GM12878 (cell line): ENCODE measurements at places on chromosomes 3 and 15. TPM values are rescaled to one million over a fixed set of nuclear protein-coding genes. Genes with fewer than 3 reads are reported as not detected.

DNA sequence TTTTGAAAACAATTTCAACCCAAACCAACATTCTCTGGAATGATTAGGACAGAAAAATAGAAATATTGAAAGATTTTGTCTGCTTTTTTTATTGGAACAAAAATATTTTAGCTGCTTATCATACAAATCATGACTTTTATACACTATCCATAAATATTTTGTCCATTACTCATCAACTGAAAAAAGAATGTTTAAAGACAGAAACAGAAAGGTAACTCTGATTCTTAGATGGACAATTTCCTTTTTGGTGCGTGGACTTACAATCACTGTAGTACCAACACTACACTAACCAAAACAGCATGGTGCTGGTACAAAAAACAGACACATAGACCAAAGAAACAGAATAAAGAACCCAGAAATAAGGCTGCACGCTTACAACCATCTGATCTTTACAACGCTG is 582.8 kb upstream of the CCDC54 start:
- DNase-seq, result no peak
- H3K27me3 ChIP-seq, result no peaks in the 10 kb centered on the region
- H3K4me3 ChIP-seq, result no peak overlapping the region
- no peak overlapping the region for H3K27ac ChIP-seq
- H3K4me1 ChIP-seq, result no peaks in the 10 kb centered on the region

GRCh38 chr3:42690191-42690590 is 4.9 kb downstream of the KLHL40 start:
- no peaks in the 10 kb centered on the region for H3K36me3 ChIP-seq
- H3K27ac ChIP-seq, result no peak overlapping the region
- no peak for DNase-seq
- H3K27me3 ChIP-seq, result no peaks in the 10 kb centered on the region

- H3K27me3 ChIP-seq, result no peaks in the 10 kb centered on the region
- DNase-seq, result no peak
- H3K4me1 ChIP-seq, result no peaks in the 10 kb centered on the region
- H3K27ac ChIP-seq, result no peak overlapping the region
- no peaks in the 10 kb centered on the region for H3K36me3 ChIP-seq
Observed at GRCh38 chr3:179860275-179861107, 176.2 kb downstream of the PEX5L start.

GRCh38 chr15:49692514-49693090 is 71.8 kb downstream of the DTWD1 start:
- no peaks in the 10 kb centered on the region for H3K36me3 ChIP-seq
- no peaks in the 10 kb centered on the region for H3K27me3 ChIP-seq
- no peak for DNase-seq
- H3K27ac ChIP-seq, result no peak overlapping the region
- H3K4me3 ChIP-seq, result no peak overlapping the region

DNA sequence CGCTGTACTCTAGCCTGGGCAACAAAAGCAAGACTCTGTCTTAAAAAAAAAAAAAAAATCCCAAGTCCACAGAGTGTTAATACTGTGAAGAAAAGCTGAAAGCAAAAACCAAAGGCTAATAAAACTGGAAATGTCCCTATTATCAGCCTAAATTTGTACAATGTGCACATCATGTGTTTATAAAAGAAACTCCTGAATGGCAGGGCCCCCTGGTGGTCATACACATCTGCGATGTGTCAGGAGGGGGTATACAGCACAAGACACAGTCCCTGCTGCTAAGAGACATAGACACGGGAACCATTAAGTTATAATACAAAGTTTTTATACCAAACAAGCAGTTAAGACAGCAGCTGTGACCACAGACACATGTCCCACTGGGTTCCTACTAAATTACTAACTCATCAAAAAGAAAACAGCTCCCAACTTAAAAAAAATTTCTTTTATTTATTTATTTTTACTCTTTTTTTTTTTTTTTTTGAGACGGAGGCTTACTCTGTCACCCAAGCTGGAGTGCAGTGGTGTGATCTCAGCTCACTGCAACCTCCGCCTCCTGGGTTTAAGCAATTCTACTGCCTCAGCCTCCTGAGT is 31.0 kb downstream of the IDH2 start:
- H3K4me1 ChIP-seq, result no peaks in the 10 kb centered on the region
- H3K4me3 ChIP-seq, result no peak overlapping the region

DNA sequence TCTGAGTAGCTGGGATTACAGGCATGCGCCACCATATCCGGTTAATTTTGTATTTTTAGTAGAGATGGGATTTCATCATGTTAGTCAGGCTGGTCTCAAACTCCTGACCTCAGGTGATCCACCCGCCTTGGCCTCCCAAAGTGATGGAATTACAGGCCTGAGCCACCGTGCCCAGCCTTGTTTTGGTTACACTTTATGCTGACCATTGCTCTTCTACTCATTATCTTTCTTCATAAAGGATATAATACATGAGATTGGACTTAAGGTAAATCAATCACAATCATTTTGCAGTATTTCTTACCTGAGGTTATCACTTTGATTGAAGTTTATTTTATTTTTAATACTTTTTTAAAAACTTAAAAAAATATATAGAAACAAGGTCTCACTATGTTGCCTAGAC is 2.2 kb upstream of the LEO1 start:
- H3K36me3 ChIP-seq, result no peaks in the 10 kb centered on the region
- no peak overlapping the region for H3K27ac ChIP-seq
- no peaks in the 10 kb centered on the region for H3K27me3 ChIP-seq
- H3K4me1 ChIP-seq, result no peaks in the 10 kb centered on the region
- DNase-seq, result no peak

DNA sequence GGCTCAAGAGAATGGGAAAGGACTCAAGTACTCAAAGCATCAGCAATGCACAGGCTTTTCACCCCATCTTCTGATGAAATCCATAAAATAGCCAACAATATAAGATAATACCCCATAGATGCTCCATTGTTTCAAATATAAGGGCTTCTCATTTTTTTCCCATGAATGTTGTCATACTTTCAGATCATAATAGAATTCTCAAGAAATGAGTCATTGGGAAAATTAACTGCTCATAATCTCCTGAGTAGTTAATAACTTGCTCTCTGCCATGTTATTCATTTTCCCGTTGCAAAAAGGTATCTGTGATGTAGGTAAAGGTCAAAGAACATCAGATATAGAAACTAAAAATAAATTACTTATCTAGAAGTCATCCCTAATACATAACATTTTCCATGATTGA is 121.9 kb downstream of the NSUN3 start:
- H3K27ac ChIP-seq, result no peak overlapping the region
- H3K4me1 ChIP-seq, result no peaks in the 10 kb centered on the region
- H3K4me3 ChIP-seq, result no peak overlapping the region
- no peak for DNase-seq

- H3K4me3 ChIP-seq, result peak overlapping the region; percentile 30; the same call in 1 of the 2 replicates
- H3K4me1 ChIP-seq, result no peaks in the 10 kb centered on the region; the same call in 1 of the 2 replicates
- no peaks in the 10 kb centered on the region for H3K27me3 ChIP-seq
- no peaks in the 10 kb centered on the region for H3K36me3 ChIP-seq
- peak overlapping the region; percentile 46 for H3K27ac ChIP-seq
Observed at GRCh38 chr3:100650651-100651619, 41.5 kb downstream of the ADGRG7 start.

DNA sequence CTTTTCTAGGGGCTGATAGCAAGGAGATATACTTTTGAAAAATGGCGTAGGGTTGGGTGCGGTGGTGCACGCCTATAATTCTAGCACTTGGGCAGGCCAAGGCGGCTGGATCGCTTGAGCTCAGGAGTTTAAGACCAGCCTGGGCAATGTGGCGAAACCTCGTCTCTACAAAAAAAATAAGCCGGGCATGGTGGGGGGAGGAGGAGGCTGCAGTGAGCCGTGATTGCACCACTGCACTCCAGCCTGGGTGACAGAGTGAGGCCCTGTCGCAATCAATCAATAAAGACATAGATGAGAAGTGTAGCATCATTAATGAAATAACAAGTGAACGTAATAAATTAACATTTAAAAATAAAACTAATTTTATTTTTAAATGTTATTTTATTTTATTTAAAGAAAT is 134.6 kb downstream of the SLCO3A1 start:
- no peak overlapping the region for H3K27ac ChIP-seq
- DNase-seq, result no peak
- no peaks in the 10 kb centered on the region for H3K27me3 ChIP-seq
- H3K36me3 ChIP-seq, result no peaks in the 10 kb centered on the region
- no peak overlapping the region for H3K4me3 ChIP-seq

ZNF80 gene
- total RNA-seq, result not detected in 2 replicates

SHC4 gene
- total RNA-seq, result 0.15 and 0.35 TPM in 2 replicates

CPLX3 gene
- total RNA-seq, result not detected in 2 replicates

GPR62 gene
- total RNA-seq, result not detected in 2 replicates

CRYBG3 gene
- 3.6 and 4.0 TPM in 2 replicates for total RNA-seq

EPB42 gene
- total RNA-seq, result not detected in 2 replicates
